SIG-M5 (cell line): ENCODE measurements at places on chromosomes 2 and 18.

GRCh38 chr2:8877894-8878293 is 40.5 kb upstream of the KIDINS220 start:
- no peak for DNase-seq

DNA sequence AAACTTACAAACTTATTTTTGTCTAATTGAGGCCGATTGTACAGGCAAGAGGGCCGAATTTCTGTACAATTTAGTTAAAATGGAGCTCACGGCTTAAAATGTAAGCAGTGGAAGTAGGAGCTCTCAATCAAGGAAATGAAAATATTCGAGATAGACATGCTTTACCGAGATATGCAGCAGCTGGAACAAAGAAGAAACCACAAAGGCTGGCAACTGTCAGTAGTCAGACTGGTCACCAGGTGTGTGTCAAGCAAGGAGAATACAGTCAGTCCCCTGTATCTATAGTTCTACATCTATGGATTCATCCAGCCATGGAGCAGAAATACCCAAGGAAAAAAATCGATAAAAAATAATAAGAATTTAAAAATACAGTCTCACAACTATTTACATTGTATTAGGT is 122.6 kb downstream of the WDSUB1 start:
- DNase-seq: no peak

- no peak for DNase-seq
These were observed 41.2 kb downstream of the RALBP1 start for GRCh38 chr18:9516437-9517064.

GRCh38 chr2:68303033-68303901 is 16.5 kb downstream of the CNRIP1 start:
- no peak for DNase-seq

DNA sequence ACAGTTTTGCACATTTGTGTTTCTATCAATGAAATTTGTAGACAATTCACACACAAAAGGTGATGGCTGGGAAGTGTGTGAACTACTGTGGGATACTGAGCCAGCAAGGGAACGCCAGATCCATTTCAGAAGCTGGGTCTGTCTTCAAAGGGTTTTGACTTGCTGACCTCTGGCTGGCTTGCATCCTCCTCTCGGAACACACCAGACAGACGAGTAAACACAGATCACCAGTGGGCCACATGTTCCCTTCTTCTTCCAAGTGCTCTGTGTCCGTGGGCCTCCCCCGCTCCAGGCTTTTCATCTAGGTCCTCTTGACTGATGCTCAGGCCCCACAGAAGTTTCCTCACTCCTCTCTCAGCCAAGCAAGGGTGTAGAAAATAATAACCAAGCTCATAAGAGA is 122.2 kb upstream of the OSR1 start:
- DNase-seq: no peak

GRCh38 chr2:202790676-202791075 is 80.9 kb downstream of the ICA1L start:
- DNase-seq: no peak

GRCh38 chr2:225636558-225636957 is 237.0 kb downstream of the NYAP2 start:
- DNase-seq: no peak

GRCh38 chr2:8935982-8936381 is 67.5 kb downstream of the MBOAT2 start:
- no peak for DNase-seq

DNA sequence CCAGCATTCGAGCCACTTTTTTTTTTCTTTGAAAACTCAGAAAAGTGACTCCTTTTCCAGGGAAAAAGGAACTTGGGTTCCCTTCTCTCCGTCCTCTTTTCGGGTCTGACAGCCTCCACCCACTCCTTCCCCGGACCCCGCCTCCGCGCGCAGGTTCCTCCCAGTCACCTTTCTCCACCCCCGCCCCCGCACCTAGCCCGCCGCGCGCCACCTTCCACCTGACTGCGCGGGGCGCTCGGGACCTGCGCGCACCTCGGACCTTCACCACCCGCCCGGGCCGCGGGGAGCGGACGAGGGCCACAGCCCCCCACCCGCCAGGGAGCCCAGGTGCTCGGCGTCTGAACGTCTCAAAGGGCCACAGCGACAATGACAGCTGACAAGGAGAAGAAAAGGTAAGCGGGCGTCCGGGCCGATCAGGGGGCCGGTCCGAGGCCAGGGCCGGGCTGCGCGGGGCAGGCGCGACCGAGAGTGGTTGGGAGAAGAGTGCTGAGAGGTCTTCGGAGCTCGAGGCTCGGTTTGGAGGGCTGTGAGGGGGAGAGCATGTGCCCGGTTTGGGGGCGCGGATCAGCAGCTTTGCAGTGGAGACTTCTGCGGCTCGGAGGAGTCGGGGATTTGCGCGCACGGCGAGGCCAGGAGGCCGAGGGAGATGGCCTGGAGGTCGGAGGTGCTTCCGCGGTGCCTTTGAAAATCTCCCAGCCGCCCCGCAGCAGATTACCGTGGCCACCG is 502 bp downstream of the EPAS1 start:
- DNase-seq: no peak

GRCh38 chr2:6692819-6693218 is 172.9 kb downstream of the CMPK2 start:
- DNase-seq: no peak

DNA sequence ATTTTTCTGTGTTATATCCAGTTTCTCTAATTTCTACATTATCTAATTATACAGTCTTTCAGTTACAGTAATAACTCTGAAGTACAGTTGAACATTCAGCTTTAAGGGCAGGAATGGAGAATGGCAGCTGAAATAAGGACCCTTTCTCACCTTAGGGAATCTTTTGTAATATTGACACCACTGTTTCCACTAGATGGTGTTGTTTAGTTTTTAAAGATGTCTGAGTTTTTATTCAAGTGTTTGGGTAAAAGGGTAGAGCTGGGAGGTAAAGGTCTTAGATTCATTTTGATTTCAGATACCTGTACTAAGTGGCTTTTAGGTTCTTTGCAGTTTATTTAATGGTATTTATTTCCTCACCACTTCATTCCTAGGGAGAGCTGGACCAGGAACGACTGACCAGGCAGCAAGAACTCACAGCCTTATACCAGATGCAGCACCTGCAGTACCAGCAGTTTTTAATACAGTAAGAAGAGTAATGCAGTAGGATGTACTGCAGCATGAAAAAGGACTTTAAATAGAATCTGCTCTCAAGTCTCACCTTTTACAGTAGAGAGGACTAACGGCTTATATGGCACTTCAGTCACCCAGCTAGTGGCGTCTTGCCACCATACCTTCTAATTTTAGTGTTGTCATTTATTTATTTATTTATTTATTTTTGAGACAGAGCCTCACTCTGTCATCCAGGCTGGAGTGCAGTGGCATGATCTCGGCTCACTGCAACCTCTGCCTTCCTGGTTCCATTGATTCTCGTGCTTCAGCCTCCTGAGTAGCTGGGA is 33.2 kb upstream of the KCNJ13 start:
- DNase-seq: no peak

DNA sequence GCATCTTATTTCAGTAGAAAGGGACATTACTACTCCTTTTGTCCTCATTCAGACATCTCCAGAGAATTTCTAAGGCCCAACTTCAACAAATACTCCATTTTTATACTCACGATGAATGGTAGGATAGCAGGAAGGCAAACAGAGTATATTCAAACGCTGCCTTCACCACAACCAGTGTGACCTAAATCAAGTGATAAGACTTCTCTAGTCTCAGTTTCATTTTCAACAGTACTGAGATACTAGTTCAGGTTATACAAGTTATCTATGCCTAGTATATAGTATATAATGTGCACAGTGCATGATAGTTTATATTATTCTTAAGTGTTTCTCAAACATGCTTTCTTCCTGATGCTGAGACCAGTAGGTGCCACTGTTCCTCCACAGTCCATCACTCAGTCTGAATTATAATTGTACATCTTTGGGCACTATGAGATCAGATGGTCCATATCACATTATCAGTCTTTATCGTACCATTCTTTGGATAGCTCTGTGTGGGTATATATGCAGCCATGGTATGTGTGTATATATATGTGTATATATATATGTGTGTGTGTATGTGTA is 66.3 kb upstream of the RPE start:
- DNase-seq: no peak

GRCh38 chr18:21406116-21406515 is 164.1 kb downstream of the GREB1L start:
- no peak for DNase-seq

- DNase-seq: no peak
These were observed 541.9 kb downstream of the TMX3 start for GRCh38 chr18:68172842-68173549.

- no peak for DNase-seq
These were observed 177.9 kb downstream of the ANTXR1 start for GRCh38 chr2:69190743-69191404.

DNA sequence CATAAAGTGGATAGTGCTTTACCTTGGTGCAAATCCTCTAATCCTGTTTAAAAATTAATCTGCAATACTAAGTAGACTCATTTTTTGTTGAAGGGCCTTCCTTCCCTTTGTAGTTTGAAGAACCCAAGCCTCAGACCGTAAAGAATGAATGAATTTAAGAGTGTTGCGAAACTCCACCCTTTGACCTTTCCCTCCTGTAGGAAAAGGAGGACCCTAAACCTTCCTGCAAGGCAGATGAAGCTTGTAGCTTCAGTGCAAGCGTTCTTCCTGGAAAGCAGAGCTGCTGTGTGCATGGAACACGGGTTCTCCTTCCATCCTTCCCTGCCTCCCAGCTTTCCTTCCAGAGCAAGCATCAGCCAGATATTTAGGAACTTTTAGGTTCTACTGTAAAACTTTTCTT is 1.7 kb downstream of the IMPA2 start:
- no peak for DNase-seq

GRCh38 chr2:130728007-130728454 is 839 bp upstream of the GPR148 start:
- no peak for DNase-seq

- DNase-seq: no peak
These were observed 33.9 kb upstream of the SEMA4C start for GRCh38 chr2:96903815-96904214.
